ENCODE measurements at places on chromosomes 3 and 15.

- H3K27ac ChIP-seq: no peak overlapping the region
- peaks cover 52% of the 10 kb centered on the region for H3K4me1 ChIP-seq
- H3K27me3 ChIP-seq: no peaks in the 10 kb centered on the region
- H3K36me3 ChIP-seq: no peaks in the 10 kb centered on the region
- no peak overlapping the region for H3K4me3 ChIP-seq
- DNase-seq: no peak
Measured at GRCh38 chr15:70507772-70508371, 255.5 kb downstream of the UACA start.

- DNase-seq: peak; percentile 51
- peaks cover 31% of the 10 kb centered on the region for H3K4me1 ChIP-seq
- no peaks in the 10 kb centered on the region for H3K36me3 ChIP-seq
- H3K27ac ChIP-seq: no peak overlapping the region
- no peak overlapping the region for H3K4me3 ChIP-seq
Measured at GRCh38 chr15:70672081-70672480, 91.3 kb downstream of the UACA start.

DNA sequence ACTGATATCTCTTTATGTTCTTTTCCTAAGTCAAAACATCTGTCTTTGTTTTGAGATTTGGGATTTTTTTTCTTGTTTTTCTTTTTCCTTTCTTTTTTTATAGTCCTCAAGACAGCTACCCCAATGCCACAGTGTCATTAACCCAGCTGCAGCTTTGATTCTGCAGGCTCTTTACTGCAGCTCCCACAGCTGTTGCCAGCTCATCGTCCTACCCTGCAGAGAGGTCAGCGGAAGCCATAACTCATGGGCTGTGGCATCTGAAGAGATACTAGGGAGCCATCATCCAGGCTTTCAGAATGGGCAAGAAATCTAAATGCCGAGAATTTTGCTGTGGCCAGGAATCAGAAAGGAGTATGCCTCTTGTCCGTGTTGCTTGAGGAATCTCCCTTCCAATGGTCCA is 44.3 kb upstream of the SLC24A5 start:
- no peaks in the 10 kb centered on the region for H3K4me1 ChIP-seq
- no peaks in the 10 kb centered on the region for H3K36me3 ChIP-seq
- H3K4me3 ChIP-seq: no peak overlapping the region
- no peak for DNase-seq

DNA sequence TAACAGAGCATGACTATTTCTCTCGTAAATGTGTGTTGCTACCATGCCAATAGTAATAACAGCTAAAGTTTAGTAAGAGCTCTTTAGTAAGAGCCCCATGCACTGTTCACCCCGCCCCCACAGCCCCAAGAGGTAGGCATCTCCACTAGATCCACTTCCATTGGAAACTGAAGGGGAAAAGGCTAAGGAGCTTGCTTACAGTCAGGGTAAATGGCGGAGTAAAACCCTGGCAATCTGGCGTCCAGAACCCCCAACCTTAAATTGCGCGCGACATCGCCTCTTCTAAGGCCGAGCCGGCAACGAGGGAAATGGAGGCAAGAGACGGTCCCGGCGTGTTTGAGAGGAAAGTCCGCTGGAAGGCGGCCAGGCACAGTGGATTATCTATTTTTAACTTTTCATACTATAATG is 654 bp upstream of the C3orf38 start:
- peak overlapping the region; percentile 96 for H3K27ac ChIP-seq
- DNase-seq: no peak
- no peaks in the 10 kb centered on the region for H3K27me3 ChIP-seq
- no peaks in the 10 kb centered on the region for H3K4me1 ChIP-seq
- no peaks in the 10 kb centered on the region for H3K36me3 ChIP-seq

DNA sequence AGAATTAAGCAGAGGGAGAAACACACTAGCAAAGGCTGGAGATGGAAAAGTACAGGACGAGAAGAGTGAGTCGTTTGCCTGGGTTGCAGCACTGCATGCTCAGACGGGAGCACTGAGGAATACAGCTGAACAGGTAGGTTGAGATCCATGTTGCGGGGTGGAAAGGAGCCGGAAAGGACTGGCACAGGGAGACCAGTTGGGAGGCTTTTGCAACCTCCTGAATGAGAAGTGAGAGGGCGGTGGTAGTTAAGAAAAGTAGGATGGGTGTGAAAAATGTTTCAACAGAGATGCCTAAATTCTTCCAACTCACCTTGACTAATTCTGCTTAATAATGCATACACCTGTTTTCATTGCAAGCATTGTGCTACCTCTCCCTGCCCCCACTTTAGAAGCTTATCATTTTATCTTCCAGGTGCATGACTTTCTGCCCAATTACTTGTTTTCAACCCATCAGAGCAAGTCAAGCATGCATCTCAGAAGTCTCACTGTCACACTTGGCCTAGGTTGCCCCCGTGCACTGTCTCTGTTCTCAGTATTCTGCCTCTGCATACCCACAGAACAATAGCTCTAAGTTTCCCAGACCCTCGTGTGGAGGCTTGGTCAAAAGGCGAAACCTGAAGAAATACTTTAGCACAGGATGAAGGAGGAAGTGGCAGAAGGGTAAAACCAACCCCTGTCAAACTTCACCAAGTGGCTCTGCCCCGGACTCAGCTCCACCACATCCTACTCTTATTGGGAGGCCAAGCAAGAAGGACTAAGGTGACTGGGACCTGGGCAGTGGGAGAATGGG is 199.3 kb upstream of the BCL6 start:
- no peak overlapping the region for H3K27ac ChIP-seq
- no peaks in the 10 kb centered on the region for H3K36me3 ChIP-seq
- H3K4me3 ChIP-seq: no peak overlapping the region
- peaks cover 6% of the 10 kb centered on the region for H3K4me1 ChIP-seq
- no peak for DNase-seq
